NCI-H1105 (cell line): ENCODE measurements at places on chromosomes 11 and 22.

GRCh38 chr11:73951797-73952196, 971 bp downstream of the DNAJB13 start:
- peak; percentile 22 for DNase-seq

DNA sequence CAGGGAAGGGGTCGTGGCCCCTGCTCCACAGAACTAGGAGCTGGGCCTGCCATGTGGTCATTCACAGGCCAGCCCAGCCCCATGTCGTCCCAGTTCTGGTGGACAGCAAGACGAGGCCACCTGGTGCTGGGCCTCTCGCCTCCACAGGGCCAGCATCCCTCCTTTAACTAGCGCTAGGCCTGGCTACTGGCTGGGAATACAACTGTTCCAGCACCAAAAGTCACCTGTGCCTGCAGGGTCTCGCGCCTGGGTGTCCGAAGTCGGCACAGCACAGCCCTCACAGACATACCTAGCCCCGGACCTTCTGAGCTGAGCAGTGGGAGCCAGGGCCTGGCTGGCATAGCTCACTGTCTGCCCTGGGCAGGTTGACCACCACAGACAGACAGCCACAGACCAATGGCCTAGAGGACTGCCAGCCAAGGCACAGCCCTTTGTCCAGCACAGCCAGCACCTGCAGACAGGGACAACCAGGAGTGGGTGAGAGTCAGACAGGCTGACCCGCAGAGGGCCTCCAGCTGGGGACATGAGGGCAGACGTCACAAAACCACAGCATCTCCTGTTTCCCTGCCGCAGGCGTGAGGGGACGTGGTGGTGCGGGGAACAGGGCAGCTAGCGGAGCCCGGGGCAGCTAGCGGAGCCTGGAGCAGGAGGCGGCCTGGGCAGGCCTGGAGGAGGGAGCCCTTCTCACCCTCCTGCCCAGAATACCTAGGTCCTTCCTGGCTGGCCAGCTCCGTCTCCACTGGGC, 27.2 kb upstream of the TH start:
- no peak for DNase-seq

GRCh38 chr11:102459393-102459792, 6.8 kb upstream of the TMEM123 start:
- DNase-seq, result no peak

DNA sequence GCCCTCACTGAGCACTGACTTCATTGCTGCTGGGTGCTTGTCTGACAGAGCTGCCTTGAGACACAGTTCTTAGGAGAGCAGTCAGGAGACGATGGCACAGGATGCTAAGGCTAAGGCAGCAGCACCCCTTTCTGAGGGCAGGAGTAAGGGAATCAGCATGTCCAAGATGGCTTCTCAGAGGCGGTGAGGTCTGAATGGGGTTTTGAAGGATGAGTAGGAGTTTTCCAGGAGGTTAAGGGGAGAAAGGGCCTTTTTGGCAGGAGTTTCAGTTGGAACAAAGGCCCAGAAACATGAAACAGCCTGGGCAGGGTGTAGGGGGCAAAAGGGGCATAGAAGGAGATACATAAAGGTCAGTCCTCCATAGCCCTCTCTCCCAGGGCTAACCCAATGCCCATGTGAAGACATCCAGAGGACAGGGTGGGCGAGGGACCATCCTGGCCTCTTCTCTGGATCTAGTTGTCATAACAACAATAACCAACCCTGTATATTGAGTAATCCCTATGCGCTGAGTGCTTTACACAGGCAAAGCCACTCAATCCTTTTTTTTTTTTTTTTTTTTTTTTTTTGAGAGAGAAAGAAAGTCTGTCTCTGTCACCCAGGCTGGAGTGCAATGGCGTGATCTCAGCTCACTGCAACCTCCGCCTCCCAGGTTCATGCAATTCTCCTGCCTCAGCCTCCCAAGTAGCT, 19.0 kb downstream of the CYTH4 start:
- DNase-seq, result no peak
